Activated naive CD8-positive, alpha-beta T cell treated with anti-CD3 and anti-CD28 coated beads for 36 hours (primary cell): ENCODE measurements at places on chromosomes 16 and 17.

DNA sequence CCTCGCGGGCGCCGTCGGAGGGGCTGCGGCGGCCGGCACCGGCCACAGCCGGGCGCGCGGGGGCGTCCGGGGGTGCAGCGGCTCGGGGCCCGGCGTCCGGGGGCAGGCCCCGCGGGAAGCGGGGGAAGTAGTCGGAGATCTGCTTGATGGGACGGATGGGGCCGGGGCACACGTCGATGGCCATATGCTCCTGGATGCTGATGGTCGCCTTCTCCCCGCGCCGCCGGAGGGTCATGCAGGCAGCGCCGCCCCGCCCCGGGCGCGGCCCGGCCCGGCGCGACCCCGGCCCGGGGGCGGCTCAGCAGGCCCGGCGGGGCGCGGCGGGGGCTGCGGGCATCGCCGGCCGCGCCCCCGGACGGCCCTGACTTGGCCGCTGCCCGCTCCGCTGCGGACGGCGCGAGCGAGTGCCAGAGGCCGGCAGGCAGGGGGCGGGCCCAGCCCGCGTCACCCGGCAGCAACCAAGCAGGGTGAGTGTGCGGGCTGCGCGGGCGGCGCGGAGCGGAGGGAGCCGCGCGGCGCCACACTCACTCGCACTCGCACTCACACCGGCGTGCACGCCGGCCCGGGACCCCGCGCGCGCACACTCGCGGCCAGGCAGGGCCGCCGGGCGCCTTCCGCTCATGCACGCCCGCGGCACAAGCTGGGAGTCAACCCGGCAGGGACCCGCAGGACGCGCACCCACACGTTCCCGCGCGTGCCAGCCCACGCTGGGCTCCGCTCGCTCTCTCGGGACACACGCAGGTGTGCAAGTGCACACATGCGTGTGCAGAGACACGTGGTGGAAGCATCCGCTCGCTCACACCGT is at the start of gene DOC2B:
Gene DOC2B (minus strand): TSS at position 406 of the 805 bp plus-strand sequence. CDS start 171 bp downstream, at position 235.
- DNase-seq: peak; percentile 30

DNA sequence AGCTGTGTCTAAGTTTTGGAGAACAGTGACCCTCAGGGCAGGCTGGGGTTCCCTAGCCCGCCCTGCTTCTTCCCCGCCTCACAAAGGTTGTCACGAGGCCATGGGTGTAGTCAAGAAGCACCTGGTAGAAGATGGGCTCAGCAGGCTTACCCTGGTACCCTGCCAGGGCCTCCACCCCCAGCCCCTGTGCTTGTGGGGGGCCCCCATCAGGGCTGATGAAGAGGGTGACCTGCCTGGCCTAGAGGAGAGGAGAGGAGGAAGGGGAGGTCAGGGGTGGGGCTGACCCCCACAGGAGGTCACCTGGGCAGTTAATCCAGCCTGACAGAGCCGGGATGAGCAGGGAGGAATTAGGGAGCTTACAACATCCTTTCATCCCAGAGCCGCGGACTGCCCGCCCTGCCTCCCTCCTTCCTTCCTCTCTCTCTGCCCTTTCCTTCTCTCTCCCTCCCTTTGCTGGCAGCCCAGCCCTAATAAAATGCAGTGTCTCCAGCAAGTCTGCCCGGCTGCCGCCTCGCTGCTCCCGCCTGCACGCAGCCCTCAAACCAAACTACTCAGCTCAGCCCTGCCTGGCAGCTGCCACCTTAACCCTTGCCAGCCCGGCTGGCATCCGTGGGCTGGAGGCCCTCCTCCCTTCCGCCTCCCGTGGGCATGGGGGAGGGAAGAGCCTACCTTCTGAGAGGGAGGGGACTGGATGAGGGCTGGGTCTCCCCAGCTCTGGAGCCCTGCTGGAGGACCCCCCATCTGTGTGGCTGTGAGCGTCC is 7.2 kb downstream of the DLX3 start:
- no peak for DNase-seq

- DNase-seq: no peak
These were observed 43.1 kb upstream of the AMZ2 start for GRCh38 chr17:68204736-68205135.

DNA sequence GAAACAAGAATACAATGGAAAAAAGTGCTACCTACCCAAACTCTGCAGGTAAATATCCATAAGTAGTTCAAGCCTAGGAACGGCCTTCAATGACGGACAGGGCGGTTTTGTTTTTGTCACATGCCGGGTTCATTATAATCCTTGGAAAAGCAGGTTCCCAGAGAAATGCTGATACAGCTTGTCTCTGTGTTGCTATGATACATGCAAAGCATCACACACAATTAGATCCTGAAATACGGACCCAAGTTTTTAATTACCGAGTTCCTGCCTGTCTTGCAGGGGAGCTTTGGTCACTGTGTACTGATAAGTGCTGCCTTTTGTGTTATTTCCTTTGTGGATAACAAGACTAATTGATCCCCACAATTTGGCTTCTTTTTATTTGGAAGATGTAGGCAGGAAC is 217.4 kb downstream of the HAPSTR1 start:
- no peak for DNase-seq

GRCh38 chr17:59002126-59002525 is 104.6 kb downstream of the TRIM37 start:
- no peak for DNase-seq

DNA sequence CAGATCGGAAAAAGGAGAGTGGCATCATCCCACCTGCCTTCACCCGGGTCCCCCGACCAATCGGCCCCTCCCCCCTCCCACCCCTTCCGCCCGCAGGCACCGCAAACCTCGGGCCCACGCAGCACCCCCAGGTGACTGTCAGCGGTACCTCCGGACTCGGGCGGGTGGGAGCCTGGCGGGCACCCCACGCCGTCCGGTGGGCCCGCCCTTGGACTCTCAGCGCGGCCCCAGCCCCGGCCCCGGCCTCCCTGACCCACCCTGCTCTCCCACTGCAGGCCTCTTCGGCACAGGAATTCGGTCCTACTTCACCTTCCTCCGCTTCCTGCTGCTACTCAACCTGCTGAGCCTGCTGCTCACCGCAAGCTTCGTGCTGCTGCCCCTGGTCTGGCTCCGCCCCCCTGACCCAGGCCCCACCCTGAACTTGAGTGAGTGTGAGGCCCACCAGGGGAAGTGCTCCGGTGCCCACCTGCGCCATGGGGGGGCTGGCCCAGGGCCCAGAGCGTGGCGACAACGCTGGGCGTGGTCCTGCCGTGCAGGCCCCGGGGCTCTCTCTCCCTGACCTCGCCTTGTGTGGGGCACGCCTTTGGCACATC is 1.6 kb downstream of the TMC8 start:
- peak; percentile 84 for DNase-seq

GRCh38 chr16:2469399-2470233 is 1.5 kb upstream of the NTN3 start:
- no peak for DNase-seq

GRCh38 chr16:89764711-89765201 is 43.4 kb downstream of the ZNF276 start:
- peak; percentile 35 for DNase-seq

- DNase-seq: no peak
These were observed 59.9 kb downstream of the LITAF start for GRCh38 chr16:11526655-11527350.

- DNase-seq: no peak
These were observed 91.8 kb downstream of the ASIC2 start for GRCh38 chr17:33201283-33201682.

- DNase-seq: no peak
These were observed 17.0 kb downstream of the CRYM start for GRCh38 chr16:21260870-21261791.

- no peak for DNase-seq
These were observed 174.2 kb downstream of the CYLD start for GRCh38 chr16:50916040-50916439.

- peak; percentile 51 for DNase-seq
These were observed 5.5 kb downstream of the TMEM204 start for GRCh38 chr16:1538804-1539520.

GRCh38 chr16:85328676-85329058 is 216.4 kb upstream of the CIBAR2 start:
- no peak for DNase-seq

DNA sequence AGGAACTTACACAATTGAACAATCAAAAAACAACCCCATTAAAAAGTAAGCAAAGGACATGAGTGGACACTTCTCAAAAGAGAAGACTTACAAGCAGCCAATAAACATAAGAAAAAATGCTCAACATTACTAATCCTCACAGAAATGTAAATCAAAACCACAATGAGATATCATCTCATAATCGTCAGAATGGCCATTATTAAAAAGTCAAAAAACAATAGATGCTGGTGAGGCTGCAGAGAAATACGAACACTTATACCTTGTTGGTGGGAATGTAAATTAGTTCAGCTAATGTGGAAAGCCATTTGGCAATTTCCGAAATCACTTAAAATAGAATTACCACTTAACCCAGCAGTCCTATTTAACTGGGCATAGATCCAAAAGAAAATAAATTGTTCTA is 301.9 kb upstream of the KCNJ16 start:
- no peak for DNase-seq

DNA sequence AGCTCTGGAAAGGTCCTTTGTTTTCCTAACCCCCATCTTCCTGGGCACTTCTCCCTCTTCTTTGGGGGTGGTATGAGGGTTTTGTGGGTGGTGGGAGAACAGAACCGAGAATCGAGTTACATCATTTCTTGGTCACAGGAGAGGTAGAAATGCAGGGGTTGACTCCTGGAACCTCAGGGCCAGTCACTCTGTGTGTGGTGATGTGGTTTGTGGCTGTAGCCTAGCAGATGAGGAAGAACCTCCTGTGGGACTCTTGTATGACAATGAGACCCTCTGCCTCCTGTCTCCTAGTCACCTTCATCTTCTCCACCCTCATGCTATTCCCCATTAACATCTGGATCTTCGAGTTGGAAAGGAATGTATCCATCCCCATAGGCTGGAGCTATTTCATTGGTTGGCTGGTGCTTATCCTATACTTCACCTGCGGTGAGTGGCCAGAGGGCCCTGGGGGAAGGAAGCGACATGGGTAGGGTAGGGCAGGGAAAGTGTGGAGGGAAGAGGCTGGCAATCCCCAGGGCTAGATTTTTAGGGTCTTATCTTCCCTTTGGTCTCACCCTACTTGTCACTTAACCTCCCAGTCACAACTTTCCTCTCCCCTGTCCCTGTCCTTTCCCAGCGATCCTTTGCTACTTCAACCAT is 5.5 kb downstream of the ODF4 start:
- peak; percentile 19 for DNase-seq

DNA sequence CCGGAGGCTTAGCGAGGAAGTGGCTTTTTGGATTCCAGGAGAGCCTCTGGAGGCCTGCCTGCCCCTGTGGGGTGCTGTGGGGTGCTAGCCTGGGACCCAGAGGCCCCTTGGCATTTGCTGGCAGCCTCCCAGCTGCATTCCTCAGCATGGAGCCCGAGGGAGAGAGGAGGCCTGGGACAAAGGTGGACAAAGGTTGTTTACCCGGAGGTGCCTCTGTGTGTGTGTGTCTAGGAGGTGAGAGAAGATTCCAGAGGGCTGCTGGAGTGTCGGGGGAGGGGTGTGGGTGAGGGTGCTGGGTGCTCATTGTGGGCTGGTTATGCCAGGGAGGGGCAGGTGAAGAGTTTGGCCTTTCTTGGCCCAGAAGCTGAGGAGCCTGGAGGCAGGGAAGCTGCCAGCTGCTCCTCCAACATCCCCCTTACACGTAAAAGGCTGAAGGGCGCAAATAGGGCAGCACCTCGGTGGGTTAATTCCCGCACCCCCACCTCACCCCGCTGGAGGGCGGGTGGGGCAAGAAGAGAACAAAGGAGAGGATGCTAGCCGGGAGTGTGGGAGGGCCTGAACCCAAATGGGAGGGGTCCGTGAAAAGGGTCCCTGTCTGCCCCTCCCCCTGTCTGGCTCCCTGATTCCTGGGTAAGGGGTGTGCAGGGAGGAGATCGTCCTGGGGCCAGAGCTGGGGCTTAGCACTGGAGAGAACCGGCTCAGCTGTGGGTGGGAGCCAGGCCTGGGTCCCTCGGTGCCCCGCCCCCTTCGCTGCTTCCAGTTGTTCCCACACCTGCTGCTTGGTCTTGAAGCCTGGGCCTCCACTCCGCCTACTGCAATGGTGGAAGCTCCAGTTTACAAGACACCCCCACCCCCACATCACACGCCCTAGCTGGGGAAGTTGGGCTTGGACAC is 9.9 kb downstream of the HEXIM2 start:
- no peak for DNase-seq

DNA sequence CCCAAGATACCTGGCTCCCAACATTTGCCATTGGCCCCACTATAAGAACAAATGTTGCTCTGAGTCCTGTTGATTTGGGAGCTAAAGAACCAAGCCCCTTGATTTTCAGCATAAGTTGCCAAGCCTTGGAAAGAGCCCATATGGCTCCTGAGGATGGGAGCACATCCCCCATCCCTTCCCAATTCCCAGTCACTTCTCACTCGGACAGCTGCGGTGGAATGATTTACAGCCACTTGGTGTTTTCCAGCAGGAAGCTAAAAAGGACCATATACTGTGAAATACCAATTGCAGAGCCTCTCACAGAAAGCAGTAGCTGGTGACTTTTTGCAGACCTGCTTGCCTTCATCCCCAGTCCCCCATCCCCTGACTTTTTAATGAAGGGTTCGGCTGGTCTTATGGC is 524.6 kb downstream of the GRIN2A start:
- DNase-seq: no peak

- no peak for DNase-seq
These were observed 210.6 kb downstream of the HAPSTR1 start for GRCh38 chr16:9302072-9302471.

DNA sequence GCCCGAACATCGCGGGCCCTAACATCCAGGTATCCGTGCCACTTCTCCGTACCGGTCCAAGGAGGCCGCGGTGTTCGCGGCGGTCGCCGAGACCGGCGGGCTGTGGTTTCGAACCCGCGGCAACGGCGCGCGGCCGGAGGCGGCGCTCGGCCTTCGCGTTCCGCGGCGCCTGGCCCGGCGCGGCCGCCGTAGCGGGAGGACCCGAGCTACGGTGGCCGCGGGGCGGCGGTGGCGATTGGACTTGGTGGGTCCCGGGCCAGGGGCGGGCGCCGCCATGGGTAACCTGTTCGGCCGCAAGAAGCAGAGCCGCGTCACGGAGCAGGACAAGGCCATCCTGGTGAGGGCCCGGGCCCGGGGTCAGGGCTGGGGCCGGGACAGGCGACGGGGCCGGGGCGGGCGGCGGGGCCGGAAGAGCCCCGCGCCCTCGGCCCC is at the start of gene CHMP6:
Gene CHMP6 (plus strand): TSS at position 197 of the 432 bp plus-strand sequence. CDS start 78 bp downstream, at position 275.
- peak; percentile 83 for DNase-seq

DNA sequence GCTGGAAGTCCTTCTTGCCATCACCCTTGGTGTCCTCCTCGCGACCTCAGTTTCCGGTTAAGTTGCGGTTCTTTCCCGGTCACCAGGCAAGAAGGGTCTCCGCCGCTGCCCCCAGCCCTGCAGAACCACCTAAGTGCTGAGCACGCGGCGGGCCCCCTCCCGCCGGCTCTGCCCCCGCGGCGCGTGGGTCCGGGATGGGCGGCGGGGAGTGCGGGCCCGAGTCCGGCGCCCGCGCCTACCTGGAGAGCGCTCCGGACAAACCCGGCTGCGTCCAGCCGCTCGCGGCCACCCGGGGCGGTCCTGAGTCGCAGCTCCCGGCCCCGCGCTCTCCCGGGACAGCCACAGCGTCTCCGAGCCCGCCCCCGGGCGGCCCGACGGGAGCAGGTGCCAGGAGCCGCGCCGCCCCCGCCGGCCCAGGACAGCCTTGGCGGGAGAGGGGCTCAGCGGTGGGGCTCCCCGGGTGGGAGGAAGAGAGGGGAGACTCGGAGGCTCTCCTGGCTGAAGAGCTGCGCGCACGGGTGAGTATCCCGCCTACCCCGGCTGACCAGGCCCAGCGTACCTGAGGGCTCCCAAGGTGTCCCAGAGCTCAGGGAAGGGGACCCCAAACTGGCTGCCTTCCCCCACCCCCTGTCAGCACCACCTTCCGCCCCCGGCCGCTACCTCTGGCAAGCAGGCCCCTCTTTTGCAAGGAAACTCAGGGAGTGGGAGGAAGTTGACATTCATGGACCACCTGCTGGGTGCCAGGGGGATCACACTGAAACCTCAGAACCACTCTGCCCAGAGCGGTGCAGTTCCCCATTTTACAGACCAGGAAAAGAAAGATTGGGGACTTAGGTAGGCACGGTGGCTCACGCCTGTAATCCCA is 22.2 kb upstream of the C17orf113 start:
- peak; percentile 28 for DNase-seq
